ENCODE measurements at places on chromosomes 2 and 18.

GRCh38 chr2:191950132-191950874 is 103.4 kb upstream of the CAVIN2 start:
- no peak for DNase-seq

GRCh38 chr2:238847841-238848690 is at the start of gene TWIST2:
TSS of gene TWIST2 (plus strand) at chr2:238848085. CDS start at chr2:238848216, 131 bp downstream.
- DNase-seq, result no peak

DNA sequence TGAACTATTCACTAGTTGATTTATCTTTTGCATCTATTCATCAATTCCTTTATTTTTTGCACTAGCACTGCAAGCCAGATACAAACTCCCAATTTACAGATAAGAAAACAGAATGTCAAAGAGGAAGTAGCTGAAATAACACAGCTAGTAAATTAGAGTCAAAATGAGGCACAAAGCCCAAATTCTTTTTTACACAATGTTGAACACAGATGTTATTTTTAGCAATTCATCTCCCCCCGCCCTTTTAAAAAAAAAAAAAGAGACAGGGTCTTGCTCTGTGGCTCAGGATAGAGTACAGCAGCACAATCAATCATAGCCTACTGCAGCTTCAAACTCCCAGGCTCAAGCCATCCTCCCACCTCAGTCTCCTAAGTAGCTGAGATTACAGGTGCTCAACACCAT is 127.8 kb downstream of the CCBE1 start:
- no peak for DNase-seq

DNA sequence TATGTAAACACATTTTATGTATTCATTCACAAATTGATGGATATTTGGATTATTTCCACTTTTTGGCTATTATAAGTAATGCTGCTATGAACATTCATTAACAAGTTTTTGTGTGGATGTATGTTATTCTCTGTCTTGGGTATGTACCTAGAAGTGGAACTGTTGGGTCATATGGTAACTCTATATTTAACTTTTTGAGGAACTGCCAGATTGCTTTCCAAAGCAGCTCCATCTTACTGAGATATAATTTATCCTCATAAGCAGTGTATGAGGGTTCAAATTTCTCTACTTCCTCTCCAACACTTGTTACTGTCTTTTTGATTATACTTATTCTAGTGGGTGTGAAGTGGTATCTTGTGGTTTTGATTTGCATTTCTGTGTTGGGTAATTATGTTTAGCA is 7.1 kb upstream of the EML6 start:
- DNase-seq, result no peak

DNA sequence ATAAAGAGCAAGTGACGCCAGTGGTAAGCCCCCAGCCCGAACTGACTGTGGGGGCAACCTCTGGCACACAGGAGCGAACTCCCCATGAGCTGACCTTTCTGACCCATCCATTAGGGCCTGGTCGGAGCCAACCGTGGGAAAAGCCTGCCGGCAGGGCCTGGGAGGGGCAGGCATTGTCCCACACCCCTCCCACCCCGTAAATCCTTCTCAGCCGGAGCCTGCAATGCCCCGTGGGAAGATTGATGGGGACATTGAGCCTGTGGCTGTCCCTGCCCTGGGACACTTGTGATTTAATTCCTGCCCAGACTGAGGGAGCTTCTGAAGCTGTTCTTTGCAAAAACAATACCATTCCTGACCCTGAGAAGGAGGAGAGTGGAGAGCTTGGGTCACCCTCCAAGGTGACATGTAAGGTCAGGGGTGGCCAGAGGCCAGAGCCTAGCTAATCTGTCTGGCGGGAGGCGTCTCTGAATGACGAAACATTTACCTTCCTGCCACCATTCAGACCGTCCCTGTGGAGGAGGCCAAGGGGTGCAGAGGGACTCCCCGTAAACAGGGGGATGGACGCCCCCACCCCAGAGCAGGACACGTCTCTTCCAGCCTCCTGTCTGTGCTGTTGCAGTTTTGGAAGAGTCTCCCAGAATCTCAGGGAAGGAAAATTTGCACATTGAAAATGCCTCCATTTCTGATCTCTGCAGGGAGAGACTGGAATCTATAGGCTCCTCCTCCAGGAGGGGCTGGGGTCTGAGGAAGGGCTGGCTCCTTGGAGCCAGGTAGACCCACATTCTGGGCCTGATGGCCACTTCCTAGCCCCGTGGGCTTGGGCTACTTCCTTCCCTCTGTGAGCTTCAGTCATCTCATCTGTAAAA is 51.2 kb upstream of the HS6ST1 start:
- DNase-seq, result no peak

- DNase-seq, result no peak
These were observed 3.7 kb upstream of the SP100 start for GRCh38 chr2:230412371-230412711.

GRCh38 chr2:239211396-239212094 is 189.3 kb downstream of the HDAC4 start:
- no peak for DNase-seq

DNA sequence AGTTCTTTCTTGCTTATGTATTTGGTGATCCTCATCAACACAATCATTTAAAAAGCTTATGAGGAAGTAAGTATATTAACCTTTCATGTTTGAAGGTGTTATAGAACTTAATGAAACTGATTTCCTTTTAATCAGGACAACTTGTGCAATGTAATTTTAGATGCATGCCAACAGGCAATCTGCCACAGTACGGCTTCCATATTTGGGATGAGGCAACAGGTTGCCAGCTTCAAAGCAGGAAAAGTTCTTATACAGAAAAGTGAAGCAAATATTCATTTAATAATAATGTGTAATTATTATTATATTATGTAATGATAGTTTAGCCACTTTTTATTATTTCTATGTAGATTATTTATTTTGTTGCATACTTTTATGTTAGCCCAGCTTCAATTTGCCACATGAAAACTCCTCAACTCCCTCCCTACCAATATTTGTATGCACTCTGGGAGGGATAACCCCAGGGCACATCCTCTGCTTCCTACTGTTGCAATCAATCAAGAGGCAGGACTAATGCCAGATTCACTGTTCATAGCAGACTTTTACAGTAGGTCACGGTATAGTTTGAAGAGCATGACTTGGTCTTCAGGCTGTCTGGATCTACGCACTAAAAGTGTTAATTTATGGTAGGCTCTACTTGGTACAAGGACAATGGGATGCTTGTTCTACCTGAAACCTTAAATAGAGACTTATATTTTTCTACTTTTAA is 277.2 kb downstream of the AGPS start:
- DNase-seq, result no peak

DNA sequence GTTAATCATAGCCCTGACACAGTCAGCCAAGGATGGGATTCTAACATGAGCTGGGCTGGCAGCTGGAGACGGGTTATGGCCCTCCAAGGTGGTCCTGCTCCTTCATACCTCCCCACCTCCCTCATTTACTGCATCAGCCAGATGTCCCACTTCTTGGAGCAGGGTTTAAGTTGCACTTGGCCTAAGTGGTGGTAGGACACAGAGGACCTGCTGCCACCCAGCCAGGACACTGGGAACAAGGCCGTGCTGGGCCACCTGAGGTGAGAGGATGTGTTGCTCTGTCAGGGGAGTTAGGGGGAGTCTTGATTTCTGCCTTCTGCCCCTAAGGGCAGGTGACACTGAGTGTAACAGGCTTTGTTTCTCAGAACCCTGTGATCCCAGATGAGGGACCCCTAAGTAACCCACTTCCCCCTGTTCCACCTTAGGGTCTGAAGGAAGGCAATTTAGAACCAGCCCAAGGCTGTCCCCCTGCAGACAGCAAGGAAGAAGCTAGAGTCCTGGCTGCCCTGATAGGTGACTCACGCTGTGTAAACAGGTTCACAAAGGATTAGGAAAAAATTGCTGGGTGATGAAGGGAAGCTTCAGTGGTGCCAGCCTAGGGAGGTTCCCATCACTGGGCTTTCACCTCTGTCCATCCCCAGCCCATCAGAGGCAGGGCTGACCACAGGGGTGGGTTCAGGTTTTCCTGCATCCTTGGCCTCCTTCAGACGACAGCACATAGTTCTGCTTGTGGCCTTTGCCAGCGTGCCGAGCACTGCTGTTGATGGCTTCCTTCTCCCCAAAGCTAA is 114.3 kb upstream of the MCFD2 start:
- no peak for DNase-seq

DNA sequence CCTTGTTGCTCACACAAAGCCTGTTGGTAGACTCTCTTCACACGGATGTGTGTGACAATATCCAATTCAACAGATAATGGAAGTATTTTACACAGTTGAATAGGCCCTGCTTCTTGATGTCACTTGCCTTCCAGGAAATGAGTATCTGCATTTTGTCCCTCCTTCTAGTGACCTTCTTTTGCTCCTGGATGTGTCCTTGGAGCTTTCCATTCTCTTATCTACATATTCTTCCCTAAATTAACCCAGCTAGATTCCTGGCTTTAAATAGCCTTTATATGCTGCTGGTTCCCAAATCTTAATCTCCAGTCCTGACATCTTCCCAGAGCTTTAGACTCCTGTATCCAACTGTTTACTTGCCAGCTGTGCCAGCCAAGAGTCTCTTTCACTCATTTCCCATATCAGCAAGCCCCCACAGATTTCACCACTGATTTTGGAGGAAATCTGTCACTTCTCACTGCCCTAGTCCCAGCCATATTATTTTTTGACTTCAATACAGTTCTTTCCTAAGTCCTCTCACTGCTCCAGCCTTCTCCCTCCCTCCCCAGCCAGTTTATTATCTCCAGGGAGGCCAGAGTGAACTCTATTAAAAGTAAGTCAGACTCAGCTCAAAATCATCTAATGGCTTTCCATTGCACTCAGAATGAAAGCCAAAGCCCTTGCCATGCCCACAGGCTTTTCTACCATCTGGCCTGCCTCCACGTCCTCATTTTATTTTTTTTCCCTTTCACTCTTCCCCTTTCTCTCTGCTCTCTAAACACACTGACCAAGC is 170.0 kb downstream of the PDE11A start:
- no peak for DNase-seq

GRCh38 chr18:69257861-69258458 is 142.7 kb upstream of the DOK6 start:
- DNase-seq, result no peak

DNA sequence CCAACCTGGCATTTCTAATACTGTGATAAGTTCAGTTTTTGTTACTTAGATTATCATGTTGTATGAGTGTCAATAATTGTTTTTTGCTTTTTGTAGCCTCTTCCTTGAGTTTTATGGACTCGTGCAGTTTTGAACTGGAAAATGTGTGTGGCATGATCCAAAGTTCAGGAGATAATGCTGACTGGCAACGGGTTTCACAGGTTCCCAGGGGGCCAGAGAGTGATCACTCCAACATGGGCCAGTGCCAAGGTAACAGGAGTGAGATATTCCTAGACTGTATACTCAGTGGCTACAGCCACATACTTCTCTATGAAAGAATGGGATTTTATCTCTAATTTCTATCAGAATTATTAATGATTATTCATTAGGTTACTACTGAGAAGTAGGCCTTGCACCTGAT is 18.2 kb downstream of the MEP1B start:
- DNase-seq, result no peak

- DNase-seq, result peak; percentile 55
These were observed 2.4 kb upstream of the RBM45 start for GRCh38 chr2:178109813-178110212.

- DNase-seq, result no peak
These were observed 113.1 kb downstream of the SMAD7 start for GRCh38 chr18:48837676-48838075.

DNA sequence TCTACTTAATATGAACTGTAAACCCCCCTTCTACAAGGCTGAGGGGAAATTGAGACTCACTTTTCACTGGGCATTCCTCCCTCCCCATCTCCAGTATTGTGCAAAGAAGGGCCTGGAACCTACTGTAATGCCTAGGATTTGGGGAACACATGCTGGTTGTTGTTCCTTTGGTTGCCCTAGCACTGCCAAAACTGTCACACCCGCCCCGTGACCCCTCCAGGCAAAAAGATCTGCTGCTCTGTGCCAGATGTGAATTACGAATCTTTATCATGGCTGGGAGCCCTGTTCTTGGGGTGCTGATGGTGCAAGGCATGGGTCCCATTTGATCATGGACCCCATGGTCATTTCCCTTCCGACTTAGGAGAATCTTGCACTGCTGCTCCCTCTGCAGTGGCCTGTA is 95.4 kb downstream of the CABLES1 start:
- DNase-seq, result no peak

GRCh38 chr2:189570570-189571031 is 10.0 kb downstream of the SLC40A1 start:
- DNase-seq, result no peak

GRCh38 chr2:227765788-227766372 is 20.2 kb downstream of the SCYGR8 start:
- DNase-seq, result no peak

- DNase-seq, result no peak
These were observed 46.9 kb upstream of the LAMA1 start for GRCh38 chr18:7164323-7165004.

DNA sequence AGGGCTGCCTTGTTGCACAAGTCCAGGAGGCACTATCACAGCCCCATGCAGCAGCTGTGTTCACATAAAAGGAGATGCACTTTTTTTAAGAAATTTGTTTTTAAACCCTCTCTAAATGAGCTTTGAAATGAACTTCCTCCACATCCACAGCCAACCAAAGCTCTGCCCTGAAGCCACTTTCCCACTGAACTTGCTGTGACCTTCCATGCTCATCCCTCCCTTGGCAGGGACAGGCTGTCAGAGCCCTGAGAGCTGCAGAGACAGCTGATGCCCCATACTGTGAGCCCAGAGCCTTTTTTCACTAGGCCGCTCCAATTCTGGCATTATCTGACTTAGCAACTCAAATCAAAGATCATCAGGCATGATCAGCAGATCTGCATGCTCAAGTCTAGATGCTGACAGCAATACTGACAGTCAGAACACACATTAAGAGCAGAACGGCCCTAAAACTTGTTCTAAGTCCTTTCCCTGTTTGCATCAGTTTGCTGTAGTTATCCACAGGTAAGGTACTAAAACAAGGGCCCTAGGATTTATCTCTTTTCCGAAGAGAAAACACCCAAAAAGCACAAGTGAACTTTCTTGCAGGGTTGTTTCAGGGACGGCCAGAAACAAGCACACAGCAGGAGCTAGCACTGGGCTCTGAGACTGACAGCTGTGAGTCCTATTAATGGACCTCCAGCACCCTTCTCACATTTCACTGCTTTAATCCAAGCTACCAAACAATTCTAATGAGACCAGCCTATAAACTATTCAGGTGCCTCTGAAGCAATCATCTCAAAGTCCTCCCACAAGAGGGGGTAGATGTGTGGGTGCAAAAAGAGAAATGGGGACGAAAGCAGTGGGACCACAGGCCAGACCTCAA is 34.9 kb downstream of the RNU4ATAC start:
- DNase-seq, result no peak

DNA sequence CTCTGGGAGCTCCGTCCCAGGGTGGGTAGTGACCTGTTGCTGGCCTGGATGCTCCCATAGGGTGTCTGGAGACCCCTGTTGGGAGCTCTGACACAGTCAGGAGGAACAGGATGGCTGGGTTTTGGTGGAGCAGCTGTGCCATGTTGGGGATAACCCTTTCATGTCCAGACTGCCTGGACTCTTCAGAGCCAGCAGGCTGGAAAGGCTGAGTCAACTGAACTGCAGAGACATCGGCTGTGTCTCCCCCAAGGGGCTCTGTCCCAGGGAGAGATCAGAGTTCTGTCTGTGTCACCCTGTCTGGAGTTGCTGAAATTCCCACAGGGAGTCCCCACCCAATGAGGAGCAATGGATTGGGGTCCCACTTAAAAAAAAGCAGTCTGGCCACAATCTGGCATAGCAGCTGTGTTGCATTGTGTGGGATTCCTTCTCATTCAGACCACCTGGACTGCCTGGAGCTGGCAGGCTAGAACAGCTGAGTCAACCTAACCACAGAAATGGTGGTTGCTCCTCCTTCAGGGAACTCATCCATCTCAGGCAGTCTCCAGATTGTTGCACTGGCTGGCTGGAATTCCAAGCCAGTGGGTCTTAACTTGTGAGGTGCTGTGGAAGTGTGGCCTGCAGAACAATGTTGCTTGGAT is 37.2 kb downstream of the AGPS start:
- no peak for DNase-seq

Measured in HuH-7 (cell line).